Stimulated activated CD4-positive, alpha-beta T cell treated with anti-CD3 and anti-CD28 coated beads, Interleukin-4, amount 100 ng/mL, for 24 hours (primary cell): ENCODE measurements at places on chromosomes 4 and X.

GRCh38 chr4:159150821-159151390 is 48.0 kb downstream of the RAPGEF2 start:
- no peak for DNase-seq

DNA sequence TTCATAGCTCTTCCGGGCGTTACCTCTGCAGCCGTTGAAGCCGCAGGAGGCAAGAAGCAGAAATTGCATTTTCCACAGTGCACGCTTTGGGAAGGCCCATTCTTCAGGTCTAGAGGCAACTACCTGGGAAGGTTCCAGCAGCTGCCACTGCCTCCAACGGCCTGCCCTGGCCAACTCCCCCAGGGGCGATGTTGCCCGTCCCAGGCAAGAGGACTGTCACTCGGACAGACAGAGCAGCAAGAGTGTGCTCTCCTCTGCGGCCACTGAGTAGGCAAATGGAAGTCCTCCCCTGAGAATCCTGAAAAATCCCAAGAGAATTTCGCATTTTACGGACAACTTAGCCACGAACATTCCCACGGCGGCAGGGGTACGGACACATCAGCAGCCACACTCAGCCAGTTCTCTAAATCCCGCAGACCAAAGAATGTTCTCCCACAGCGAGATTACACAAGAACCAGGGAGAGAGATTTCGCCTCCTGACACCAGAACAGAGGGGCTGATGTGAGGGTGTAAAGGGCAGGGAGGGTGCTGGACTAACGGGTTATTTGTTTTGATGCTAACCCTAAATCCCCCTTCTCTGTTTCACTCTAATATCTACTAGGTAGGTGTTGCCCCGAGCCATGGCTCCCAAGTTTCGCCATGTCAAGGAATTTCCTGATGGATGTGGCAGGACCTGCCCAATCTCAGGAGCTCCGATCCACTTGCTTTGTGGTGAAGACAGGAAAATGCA is 63.8 kb downstream of the SEPSECS start:
- no peak for DNase-seq

DNA sequence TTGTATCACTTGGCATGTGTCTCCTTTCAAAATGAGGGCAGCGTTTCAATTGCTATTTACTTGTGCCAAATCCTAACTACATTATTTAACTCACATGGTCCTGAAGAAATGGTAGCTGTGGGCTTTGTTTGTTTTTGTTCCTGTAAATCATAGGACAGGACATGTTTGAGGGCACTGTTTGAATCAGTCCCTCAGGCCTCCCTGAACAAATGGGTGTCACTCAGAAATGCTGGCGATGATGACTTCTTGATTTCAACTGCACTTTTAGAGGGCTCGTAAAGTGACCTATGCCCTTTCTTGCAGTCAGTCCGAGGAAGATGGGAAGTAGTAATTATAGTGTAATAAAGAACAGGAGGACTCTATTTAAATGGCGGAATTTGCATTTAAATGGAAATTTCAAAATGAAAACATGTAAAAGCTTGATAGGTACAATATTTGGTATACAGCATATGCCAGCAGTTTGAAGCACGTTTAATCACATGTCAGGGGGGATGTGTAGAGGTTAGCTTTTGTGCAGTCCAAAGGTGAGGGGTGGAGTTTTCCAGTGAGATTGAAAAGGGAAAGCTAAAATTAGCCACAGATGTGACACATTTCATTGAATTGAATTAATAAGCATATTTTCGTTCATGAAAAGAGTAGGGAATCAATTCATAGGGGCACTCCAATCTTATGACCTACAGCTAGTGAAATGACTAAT is 1958.7 kb upstream of the IGFBP7 start:
- no peak for DNase-seq

DNA sequence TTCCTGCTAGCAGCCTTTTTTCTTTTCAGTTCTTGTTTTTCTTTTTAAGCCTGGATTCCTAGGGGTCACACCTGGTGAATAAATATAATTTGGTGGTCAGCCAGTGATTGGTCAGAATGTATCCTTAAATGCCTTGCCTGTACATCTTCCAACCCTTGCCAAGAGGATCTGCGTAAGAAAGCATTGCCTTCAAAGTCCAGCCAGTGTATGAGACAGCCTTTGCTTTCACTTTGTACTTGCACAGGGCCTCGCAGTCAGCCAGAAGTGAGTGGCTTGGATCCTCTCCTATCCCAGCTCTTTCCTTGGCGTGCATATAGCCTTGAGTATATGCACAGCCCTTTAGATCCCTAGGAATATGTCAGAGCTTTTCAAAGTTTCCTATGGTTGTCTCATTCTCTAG is 22.2 kb downstream of the KANTR start:
- no peak for DNase-seq

DNA sequence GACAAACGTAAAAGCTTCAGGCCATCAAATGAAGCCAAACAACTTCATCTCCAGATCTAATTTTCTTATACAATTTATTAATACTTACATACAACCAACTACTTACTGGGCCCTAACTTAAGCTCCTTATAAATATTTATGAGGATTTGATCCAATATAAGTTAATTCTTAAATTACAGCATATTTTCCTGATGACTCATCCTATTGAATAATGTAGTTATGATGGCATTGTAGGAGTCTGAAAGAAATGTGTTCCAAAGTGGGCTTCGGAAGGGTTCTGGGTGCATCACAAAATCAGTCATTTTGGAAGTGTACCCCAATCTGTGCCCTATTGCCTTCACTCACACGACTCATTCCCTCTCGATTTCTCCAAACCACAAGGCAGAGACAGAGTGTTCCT is 455.1 kb upstream of the CTSO start:
- no peak for DNase-seq

- DNase-seq = no peak
Observed at GRCh38 chrX:45007598-45007997, 134.6 kb downstream of the KDM6A start.

DNA sequence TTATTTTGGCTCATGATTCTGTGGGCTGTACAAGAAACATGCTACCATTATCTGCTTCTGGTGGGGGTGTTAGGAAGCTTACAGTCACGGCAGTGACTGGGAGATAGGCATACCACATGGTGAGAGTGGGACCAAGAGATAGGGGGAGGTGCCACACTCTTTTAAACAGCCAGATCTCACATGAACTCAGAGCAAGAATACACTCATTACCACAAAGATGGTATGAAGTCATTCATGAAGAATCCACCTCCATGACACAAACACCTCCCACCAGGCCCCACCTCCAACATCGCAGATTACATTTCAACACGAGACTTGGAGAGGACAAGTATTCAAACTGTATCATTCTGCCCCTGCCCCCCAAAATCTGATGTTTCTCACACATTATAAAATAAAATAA is 2396.7 kb downstream of the PCDH7 start:
- no peak for DNase-seq

DNA sequence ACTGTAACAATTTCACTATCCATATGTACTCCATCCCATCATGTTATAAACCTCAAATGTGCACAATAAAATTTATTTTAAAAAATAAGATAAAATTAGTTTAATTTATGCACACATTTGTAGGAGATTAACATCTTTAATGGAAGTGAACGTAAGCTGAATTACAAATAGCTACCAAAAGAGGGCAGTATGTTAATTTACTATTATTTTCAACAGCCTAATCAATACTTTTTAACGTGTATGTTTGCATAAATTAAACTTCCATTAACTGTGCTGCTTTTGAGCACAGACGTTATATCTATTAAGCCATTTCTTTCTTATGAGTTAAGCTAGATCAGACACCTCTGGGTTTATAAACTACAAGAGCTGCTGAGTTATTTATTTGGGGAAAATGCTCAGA is 56.5 kb upstream of the PHKA2 start:
- DNase-seq = no peak

- peak; percentile 51 for DNase-seq
Observed at GRCh38 chr4:36243355-36244256, 708 bp downstream of the ARAP2 start.

GRCh38 chrX:38332505-38332904 is 5.2 kb upstream of the RPGR start:
- DNase-seq = no peak

DNA sequence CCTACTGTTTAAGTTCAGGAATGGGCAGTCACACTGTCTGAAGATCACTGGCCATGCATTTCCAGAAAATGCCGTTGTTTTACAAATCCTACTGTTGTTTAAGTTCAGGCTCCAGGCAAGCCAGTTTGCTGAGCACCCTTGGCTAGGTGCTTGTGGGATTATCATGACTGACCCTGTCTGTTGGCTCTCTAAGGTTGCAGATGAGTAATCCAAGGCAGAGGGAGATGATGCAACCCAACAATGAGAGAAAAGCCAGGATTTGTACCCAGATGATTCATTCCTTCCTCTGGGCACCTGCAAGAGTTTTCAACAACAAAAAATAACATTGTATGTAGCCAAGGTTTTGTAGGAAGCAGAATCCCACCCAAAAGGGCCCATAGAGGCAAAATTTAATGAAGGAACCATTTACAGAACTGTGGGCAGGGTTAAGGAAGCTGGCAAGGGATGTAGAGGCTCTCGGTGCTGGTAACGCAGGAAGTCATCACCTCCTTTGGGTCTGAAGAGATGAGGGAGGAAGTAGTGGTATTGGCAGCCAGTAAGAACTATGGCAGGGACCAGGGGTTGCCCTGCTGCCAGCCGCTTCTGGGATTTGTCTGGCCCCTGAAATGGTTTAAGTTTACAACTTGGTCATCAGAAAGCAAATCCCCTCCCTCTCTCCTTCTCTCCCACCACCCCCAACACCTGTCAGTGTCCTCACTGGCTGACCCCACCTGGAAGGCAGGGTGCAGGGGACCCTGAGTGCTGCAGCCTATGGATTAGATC is 54.8 kb downstream of the MSX1 start:
- DNase-seq = no peak

DNA sequence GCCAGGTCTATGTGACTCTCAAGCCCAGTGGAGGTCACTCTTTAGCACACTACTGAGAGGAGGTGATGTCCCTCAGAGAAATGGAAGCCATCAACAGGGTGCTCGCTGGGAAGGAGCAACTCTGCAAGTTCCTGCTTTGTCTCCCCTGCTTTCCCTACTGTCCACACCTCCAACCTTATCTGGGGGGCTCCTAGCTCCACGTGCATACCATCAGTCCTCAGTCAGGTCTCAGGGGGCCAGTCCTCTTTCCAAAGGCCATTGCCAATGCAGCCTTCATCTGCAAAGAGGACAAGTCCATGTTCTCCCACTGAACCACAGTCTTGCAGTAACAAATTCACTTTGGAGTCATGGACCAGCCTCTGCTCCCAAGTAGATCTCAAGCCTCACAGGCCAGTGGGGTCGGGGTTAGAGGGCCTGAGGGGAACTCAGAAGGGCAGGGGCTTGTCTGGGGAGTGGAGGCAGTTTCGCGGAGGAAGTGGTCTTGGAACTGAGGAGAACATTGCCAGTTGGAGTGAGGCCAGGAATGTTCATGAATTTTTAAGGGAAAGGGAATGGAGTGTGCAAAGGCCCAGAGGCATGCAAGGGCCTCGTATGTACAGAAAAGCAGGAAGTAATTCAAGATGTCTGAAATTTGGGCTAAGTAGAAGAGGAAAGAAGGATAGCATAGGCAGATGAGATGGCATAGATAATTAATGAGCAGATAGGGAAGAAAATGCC is 8.9 kb downstream of the RTL5 start:
- DNase-seq = no peak

DNA sequence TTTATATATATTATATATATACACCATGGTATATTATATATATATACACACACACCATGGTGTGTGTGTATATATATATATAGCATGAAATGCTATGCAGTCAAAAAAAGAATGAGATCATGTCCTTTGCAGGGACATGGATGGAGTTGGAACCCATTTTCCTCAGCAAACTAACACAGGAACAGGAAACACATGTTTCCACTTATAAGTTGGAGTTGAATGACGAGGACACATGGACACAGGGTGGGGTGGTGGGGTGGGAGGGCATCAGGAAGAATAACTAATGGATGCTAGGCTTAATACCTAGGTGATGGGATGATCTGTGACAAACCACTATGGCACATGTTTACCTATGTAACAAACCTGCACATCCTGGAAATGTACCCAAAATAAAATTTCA is 293.6 kb upstream of the NDST3 start:
- no peak for DNase-seq

DNA sequence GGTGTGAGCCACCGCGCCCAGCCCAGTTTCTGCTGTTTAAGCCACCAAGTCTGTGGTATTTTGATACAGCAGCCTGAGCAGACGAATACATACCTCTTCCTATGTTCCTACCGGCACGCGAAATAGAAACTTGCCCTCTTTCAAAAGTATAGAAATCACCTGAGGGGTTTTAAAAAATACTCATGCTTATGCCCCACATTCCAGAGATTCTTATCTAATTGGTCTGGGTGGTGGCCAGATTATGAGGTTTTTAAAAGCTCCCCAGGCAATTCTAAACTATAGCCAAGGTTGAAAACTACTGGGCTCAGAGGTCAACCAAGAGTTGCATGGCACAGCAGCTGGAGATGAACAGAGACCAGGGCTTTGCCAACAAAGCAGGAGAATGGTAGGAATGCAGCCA is 24.9 kb upstream of the HUWE1 start:
- no peak for DNase-seq

DNA sequence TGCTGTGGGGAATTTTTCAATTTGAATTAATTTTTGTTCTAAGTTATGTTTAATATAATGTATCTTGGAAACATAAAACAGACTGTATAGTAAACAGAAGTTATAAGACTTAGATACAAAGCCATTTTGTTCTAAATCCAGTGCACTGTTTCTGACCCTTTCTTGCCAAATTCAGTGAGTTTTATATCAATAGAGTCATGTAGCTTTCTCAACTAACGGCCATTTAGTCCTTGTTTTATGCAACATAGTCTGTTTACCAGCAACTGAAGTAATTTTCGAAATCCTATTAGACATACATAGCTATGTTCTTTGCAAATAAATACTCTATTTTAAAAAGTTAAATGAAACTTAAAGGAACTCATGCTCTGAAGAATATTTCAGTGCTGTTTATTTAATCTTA is 242.8 kb downstream of the ADGRL3 start:
- DNase-seq = no peak

DNA sequence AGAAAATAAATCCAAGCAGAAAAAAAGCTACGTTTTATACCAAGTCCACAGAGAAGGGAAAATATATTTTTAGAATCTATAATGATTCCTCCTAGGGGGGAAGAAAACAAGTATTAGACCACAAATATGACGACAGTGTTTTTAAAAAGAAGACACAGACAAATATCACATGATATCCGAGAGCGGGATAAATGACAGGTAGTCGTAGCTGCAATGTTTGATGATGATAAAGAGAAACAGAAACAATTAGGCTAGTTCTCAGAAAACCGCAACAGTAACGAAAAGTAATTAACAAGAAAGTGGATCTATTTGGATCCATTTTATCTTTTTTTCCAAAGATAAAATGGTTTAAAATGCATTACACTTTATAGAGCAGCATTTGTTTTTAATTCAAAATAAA is 918 bp downstream of the HAUS3 start:
- DNase-seq = no peak

DNA sequence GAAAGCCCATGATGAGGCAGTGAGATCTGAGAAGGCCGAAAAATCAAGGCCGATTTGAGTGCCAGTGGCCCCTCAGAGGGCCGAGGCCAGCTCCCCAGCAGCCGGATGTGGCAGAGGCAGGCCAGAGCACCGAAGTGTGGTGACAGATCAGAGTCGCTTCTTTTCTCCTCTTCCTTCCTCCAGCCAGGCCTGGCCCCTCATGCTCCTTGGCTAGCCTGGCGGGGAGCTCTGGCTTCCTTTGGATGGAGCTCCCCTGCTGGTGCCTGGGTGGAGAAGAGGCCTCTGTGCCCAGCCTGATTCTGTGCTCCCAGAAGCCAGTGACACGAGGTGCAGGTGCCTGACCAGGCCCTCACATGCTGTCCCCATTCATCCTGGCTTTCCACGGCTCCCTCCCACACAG is 127.2 kb upstream of the PABPC4L start:
- DNase-seq = no peak
